COLO829 (cell line): ENCODE measurements at places on chromosomes 7 and 10.

DNA sequence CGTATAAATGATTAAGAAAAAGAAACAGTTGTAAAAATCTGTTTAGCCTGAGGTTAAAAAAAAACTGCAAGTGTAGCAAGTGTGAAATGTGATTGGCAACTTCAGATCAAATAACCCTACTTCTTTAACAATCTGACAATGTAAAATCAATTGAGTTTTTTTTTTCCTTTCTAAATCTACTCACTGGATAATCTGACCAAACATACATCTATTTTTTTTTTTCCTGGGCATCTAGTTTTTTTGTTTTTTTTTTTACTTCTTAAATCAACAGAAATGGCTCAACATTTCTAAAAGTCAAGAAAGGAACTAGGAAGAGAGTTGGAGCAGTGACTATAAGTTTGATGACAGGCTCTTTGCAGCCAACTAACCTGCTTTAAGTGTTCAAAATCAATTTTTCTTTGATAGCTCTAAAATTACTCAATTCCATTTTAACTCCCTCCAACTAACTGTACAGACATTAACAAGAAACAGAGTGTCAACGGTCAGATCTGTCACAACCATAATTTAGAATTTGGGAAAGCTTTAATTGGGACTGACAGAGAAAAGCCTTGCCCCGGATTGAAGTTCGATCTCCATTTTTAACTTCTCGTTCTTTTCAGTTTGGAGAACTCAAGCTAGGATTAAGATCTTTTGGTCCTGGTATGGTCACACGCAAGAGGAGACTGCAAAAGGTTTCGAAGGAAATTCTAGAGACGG lies 1.2 kb downstream of the ARL3 start:
- no peak for DNase-seq

GRCh38 chr10:119654540-119654939 lies 3.4 kb downstream of the BAG3 start:
- no peak for DNase-seq

- no peak for DNase-seq
These were observed 26.9 kb downstream of the RGS10 start for GRCh38 chr10:119515511-119516045.

DNA sequence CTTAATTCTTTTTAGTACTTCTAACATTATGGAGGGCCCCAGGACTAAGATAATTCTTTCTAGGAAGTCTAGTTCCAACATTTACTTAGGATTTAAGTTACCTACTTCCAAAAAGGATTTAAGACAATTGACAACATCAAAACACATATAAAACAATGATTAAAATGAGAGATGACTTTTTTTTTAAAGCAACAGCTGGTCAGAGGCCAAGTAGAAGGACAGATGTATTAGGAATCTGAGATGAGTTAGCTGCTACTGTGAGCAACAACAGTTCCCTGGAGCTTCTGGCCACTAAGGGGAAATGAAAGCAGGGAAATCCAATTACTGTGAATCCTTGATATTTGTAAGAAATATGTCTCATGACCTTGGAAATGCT lies 222.3 kb downstream of the PHTF2 start:
- no peak for DNase-seq

DNA sequence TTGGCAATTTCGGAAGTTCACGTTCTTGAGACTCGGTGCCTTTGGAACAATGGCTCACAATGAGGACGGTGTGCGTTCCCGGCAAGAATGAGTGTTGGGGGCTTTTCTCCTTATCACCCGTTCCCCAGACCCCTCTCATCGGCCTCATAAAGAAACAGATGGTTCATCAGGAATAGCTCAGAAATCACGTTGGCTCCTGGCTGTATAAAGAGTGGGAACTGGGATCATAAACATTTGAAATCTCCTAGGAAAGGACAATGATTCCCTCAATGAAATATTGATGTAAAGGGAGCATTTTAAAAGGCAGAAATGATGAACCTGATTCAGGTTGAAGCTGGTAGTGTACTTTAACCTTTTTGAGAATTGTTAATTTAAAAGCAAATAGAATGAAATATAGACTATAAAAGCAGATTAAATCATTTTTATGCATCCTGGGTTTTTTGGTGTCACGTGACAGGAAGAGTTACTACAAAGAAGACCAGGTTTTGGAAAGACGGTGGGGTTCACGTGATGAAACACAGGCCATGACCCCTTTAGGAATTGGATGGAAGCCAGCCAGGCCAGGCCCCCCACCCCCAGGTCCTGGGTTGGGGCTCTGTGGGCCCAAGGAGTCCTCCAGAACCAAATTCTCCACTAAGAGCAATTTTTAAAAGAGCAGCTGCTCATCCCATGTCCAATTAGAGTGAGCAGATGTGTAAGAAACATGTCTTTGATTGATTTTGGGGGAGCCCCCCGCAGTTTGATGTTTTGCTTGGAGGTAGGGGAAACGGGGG lies 63.0 kb downstream of the CUX1 start:
- DNase-seq: no peak

DNA sequence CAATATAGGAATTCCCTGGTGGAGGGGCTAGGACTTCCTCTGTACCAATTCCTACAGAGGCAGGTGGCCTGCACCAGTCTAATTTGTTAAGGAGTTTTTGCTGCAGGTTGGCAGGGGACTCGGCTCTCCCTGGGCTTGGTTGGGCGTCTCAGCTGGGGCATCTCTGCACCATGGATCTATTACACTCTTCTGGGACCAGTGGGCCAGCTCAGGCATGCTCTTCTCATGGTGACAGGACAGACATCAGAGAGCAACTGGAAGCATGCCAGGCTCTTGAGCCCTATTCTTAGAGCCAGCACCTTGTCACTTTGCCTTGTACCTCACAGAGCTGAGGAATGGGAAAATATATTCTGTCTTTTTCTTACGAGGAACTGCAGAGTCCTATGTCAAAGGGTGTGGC lies 74.6 kb downstream of the SH2D4B start:
- DNase-seq: no peak

DNA sequence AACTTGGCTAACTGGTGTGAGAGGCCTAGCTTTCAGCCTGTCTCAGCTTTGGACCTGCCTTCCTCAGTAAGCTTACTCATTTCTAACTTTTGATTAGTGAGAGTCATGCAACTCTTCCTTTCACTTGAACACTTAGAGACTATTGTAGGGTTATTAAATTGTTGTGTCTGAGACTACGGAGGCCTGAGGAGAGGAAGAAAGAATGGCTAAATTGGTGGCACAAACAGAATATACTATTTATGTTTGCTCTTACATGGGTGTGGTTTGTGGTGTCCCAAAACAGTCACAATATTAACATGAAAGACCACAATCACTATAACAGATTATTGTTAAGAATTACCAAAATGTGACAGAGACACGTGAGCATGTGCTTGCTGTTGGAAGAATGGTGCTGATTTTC lies 82.1 kb downstream of the TRIM24 start:
- DNase-seq: no peak

DNA sequence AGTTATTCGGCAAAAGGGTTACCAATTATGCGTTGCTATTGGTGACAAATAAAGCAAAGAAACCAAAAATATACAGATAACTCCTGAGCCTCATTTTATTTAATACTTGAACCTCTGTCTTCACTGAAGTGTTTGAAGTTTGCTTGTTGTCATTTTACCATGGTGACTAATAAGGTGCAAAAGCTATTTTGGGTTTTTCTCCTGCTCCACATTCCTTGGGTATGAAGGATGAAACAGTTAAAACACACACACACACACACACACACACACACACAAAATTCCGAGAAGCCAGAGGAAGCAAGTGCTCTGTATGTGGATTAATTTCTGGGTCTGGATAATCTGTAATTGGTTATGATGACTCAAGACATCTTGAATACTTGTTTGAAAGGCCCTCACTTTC lies 246.5 kb downstream of the COBL start:
- no peak for DNase-seq

- no peak for DNase-seq
These were observed 309.7 kb downstream of the CSTF2T start for GRCh38 chr10:51389415-51390321.

GRCh38 chr7:116710764-116711452 lies 38.9 kb downstream of the MET start:
- DNase-seq: no peak

DNA sequence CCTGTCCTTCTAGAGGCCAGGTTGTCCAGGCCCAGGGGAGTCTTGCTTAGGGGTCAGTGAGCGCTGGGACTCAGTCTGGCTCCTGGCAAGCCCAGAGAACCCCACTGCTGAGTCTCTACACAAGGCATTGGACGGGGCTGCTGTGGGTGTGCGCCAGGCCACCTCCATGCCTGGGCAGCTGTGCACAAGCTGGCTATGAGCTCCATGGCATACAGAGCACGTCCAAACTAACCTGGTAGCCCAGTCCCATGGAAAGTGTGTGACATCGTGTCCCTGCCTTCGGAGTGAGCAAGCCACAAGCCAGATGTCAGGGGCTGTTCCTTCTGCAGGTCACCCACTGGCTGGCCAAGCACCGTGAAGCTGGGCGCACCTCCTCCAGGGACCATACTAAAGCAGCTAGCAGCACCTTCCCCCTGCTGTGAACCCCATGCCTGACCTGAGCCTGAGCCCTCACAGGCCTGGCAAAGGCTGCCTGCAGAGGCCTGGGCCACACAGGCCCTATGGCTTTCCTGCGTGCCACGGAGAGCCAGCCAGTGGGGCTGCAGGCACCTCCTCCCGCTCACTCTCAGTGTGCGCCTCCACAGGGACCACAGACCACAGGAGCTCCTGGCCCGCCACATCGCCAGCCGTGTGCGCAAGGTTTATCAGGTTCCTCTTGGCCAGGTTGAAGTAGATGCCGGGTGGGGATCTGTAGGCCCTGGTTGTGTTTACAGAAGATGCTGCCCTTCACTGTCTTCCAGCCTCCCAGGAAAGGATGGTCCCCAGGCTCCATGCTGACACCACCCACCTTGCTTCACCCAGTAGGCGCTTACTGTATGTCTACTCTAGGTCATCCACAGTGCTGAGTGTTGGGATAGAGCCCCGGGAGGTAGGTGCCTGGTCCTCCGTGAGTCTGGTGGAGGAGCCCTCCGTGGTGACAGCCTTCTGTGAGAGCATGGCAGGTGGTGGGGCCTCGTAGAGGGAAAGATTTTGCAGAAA lies 219.7 kb downstream of the EBF3 start:
- DNase-seq: no peak

DNA sequence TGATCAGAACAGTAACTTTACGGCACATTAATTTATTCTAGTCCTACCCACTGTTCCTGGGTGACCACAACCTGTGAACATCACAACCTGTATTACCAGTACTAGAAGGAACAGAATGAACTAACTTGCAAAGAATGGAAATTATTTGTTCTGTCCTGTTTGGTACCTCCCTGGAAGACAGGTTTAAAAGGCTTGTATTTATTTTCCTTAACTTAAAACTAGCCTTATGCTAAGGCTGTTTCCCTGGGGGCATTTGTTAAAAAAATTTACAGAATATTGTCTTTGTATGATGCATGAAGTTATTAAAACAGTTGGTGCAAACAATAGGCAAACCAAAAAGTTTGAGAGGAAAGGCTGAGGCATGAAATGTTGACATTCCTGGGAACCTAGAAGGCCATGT lies 132.7 kb downstream of the DNAJC1 start:
- no peak for DNase-seq

DNA sequence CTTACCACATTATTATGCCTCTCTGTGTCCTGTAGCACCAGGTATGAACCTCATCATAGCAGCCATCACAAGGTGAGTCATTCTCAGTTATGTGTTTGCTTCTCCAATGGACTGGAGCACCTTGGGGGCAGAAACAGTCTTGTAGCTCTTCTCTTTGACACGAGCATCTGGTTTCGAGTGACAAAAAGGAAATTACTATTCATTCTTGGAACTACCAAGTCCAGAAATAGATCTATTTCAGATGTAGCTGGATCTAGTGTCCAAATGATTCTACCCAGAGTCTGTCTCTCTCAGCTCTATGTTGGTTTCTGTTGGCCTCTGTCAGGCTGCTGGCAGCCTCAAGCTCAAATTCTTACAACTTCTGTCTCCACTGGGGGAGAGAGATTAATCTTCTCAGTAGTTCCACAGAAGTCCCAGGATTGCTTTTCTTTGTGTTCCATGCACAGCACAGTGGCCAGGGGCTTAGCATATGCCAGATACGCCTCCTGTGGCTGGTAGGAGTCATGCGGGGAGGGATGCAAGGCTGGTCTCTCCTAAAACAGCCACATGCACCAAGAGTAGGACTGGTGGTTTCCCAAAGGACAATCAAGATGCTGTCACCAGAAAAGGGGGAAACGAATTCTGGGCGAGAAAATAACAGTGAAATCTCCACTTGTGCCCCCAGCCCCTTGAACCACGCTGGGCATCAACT lies 37.2 kb upstream of the PAPSS2 start:
- DNase-seq: no peak

DNA sequence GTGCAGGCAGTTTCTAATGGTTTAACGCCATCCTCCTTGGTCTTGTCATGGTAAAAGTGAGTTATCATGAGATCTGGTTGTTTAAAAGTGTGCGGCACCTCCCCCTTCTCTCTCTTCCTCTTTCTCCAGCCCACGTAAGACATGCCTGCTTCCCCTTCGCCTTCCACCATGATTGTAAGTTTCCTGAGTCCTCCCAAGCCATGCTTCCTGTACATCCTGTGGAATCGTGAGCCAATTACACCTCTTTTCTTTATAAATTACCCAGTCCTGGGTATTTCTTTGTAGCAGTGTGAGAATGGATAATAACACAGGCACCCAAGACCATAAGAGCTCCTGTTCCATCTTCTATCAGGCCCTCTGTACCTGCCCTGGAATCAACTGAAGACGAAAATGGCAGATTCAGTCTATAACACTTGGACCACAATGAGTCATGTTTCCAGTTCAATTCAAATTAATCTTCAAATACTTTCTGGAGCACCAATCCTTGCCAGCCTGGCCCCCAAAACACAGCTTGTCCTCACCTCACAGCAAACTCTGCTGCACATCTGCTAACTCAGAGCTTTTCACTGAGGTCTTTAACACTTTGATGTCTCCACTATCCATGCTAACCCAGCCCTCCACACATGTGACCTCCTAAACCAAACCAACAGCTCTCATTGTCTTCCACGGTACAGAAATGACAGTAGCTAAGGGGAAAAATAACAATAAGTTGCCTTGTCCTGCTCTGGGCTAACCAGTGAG lies 73.2 kb downstream of the SFMBT2 start:
- DNase-seq: no peak

GRCh38 chr10:76920581-76920980 lies 717.0 kb downstream of the KCNMA1 start:
- DNase-seq: no peak

DNA sequence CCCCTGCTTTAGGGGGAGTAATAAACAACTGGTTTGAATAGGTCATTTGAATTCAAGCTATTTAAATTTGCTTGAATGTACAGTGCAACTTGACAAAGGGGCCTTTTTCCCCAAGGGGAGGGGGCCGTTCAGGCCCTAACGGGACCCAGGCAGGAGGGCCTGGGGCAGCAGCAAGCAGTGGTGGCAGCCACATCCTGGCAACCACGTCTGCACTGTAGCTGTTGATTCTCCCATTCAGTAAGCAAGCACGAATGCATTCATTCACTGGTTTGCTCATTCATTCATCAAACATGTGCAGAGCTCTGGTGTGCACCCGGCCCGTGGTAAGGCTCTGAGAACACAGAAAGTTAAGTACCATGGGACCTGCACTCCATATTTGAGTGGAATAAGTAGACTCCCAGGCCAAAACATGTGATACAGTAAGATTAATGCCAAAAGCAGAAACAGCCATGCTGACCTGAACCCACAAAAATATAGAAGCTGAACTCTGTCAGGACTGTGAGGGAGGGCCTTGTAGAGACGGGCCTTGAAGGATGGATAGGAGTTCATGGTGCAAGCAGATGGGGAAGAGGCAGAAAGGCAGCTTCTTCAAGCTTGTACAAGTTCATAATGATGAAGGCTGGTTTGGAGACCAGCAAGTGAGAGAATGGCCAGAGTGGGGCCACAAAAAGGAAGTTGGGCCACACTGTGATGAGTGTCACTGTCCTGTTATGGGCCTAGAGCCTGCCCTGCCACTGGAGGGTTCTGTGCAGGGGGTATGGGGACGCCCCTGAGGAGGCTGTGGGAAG lies 29.3 kb upstream of the C10orf53 start:
- DNase-seq: no peak
